Stimulated activated CD4-positive, alpha-beta T cell treated with anti-CD3 and anti-CD28 coated beads, Interleukin-2, amount 100 ng/mL, for 24 hours (primary cell): ENCODE measurements at places on chromosomes 1 and 21.

DNA sequence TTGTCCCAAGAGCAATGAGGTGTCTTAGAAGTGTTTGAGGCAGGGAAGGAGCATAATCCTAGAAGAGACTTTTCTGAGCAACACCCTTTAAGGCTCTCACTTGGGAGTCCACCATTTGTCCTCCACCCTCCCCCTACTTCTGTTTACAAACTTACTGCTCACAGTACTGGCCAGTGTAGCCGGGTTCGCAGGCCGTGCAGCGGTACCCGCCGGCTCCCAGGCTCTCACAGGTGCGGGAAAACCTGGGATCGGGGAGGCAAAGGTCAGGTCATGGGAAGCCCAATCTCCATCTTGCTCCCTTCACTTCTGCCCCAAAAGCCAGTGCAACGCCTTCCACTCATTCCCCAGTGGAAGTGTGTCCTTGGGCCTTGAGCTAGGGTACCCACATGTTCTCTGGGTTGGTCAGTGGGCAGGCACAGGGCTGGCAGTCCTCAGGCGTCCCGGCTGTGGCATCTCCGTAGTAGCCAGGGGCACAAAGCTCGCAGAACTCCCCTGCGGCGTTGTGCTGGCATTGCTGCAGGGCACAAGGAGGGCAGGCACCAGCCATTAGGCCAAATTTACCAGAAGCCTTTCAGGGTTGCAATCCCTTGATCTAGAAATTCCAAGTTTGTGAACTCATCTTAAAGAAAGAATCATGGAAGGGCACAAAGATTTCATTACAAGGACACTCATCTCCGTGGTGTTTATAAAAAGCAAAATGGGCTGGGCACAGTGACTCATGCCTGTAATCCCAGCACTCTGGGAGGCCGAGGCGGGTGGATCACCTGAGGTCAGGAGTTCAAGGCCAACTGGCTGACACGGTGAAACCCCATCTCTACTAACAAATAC lies 49.8 kb downstream of the LDLRAD2 start:
- DNase-seq = no peak

- DNase-seq = no peak
These were observed 486.8 kb downstream of the ADGRL2 start for GRCh38 chr1:82287556-82287955.

GRCh38 chr1:197041486-197042353 lies 25.3 kb downstream of the F13B start:
- no peak for DNase-seq

GRCh38 chr1:108553905-108554304 lies 6.0 kb upstream of the EEIG2 start:
- DNase-seq = no peak

DNA sequence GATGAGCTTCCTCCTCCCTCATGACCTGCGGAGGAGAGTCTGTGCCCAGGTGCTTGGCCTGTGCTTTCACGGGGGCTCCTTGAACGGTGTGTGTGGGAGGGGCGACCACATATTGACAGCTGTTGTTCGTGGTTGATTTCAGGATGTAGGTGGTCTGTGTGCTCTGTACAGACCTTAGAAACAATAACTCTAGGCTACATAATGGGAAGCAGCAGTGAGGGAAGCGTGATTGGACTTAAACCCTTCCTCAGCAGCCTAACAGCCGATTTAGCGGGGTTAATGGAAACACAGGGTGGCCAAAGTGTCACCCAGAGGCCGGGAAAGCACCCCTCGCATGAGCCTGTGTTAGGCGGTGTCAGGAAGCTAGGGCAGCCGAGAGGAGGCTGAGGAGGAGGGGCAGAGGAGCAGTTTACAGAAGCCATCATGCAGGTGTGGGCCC lies 56.0 kb downstream of the TBCE start:
- DNase-seq = peak; percentile 22

- no peak for DNase-seq
These were observed 226.2 kb downstream of the AKT3 start for GRCh38 chr1:243623841-243624240.

- DNase-seq = no peak
These were observed 4.2 kb downstream of the CLIC6 start for GRCh38 chr21:34673006-34673405.

DNA sequence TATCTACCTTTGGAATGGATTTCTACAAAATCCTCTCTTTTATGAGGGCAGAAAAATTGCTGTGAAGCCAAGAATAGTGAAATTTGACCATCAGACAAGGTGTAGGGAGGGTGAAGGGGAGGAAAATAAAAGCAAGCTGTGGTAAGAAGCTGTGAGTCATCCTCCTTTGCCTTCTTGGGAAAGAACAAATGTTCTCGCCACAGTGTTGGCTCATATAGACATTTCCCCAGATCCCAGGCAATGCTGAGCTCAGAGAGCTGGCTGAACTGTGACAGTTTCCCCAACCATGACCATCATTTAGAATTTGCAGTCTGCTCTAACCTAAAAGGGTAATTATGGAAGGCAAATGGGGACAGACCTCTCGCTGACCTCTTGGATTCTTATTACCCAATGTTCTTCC lies 235.4 kb downstream of the PBX1 start:
- DNase-seq = no peak

GRCh38 chr1:156427957-156428356 lies 58.9 kb downstream of the RHBG start:
- DNase-seq = no peak
